ENCODE measurements at places on chromosomes 4 and X.

DNA sequence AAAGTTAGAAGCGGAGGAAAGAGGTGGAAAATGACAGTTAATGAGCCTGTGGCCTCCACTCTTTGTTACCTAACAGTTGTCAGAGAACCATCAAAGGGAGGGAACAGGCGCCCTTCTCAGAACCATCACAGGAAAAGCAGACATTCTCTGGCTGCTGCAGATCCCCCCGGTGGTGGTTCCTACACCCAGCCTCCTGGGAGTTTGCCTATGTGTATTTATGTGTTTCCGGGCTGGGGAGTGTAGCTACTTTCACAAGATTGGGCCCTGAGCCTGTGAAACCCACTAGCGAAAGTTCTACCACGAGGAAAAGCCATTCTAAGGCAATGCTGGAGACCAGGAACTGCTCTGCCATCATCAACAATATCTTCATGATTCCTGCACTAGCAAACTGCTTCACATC, 52.7 kb upstream of the BCOR start:
- DNase-seq = no peak

DNA sequence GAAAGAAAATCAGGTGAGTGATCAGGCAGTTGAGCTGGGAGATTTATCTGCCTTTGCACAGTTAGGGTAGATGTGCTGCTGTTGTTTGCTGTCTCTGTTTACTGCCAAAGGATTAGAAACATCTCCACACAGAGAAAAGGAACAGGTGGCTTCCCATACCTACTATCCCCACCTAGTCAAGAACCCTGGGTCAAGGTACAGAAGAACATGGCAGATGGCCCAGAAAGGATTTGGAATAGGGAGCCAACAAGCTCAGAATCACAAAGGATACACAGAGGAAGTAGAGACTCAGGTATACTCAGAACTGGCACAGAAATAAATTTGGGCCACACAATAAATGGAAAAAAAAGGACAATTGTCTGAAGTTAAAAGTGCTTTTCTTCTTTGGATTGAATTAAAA, 64.3 kb downstream of the TIGD2 start:
- no peak for DNase-seq

- DNase-seq = no peak
These were observed 706 bp downstream of the CHIC1 start for GRCh38 chrX:73563738-73564068.

GRCh38 chr4:108702960-108703359, 52.6 kb downstream of the OSTC start:
- no peak for DNase-seq

- no peak for DNase-seq
These were observed 8.0 kb upstream of the TENM3 start for GRCh38 chr4:182235021-182235795.

- no peak for DNase-seq
These were observed 46.7 kb downstream of the C4orf46 start for GRCh38 chr4:158624889-158625478.

- no peak for DNase-seq
These were observed 200.4 kb downstream of the MAB21L2 start for GRCh38 chr4:150782311-150782710.

DNA sequence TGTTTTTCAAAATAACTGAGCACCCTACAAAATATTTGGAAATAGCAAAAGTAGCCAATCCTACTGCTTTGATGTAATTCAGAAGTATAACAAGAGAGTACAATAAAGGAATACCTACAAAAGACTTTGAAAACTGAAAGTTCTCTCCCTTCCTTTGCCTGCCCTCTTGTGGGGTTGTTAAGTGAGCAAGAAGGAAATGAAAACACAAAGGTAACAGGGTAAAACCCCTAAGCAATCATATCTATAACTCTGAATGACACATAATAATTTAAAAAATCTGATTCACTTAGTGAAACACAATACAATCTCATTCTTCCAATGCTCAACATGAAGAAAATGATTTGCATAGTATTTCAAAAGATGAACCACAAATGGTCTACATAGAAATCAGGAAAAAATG, 98.2 kb downstream of the FRYL start:
- DNase-seq = no peak

DNA sequence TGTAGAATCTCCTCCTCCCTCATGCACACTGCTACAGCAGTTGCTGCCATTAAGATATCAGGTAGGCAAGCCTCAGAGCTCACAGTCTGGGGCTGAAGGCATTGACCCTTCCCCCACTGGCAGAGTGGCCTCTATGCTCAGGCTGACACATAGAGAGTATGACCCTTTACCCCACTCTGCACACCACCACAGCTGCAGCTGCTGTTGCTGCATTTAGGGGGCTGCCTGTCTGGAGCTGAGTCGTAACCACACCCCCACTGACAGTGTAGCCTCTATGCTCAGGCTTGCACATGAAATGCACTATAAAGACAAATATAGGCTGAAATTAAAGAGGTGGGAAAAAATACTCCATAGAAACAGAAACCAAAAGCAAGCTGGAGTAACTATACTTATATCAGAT, 289.3 kb upstream of the PABPC4L start:
- no peak for DNase-seq

DNA sequence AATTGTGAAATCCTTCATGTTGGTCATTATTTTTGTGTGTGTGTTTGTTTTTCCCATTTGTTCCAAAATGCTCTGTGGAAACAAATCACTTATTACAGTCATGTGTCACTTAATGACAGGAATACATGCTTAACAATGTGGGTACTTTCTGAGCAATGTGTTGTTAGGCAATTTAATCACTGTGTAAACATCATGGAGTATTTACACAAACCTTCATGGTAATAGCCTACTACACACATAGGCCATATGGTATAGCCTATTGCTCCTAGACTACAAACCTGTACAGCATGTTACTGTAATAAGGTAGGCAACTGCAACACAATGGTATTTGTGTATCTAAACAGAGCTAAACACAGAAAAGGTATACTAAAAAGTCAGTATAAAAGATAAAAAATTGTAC, 388.9 kb upstream of the PPP1R2C start:
- DNase-seq = no peak

GRCh38 chr4:4402966-4403365, 16.1 kb downstream of the NSG1 start:
- no peak for DNase-seq

DNA sequence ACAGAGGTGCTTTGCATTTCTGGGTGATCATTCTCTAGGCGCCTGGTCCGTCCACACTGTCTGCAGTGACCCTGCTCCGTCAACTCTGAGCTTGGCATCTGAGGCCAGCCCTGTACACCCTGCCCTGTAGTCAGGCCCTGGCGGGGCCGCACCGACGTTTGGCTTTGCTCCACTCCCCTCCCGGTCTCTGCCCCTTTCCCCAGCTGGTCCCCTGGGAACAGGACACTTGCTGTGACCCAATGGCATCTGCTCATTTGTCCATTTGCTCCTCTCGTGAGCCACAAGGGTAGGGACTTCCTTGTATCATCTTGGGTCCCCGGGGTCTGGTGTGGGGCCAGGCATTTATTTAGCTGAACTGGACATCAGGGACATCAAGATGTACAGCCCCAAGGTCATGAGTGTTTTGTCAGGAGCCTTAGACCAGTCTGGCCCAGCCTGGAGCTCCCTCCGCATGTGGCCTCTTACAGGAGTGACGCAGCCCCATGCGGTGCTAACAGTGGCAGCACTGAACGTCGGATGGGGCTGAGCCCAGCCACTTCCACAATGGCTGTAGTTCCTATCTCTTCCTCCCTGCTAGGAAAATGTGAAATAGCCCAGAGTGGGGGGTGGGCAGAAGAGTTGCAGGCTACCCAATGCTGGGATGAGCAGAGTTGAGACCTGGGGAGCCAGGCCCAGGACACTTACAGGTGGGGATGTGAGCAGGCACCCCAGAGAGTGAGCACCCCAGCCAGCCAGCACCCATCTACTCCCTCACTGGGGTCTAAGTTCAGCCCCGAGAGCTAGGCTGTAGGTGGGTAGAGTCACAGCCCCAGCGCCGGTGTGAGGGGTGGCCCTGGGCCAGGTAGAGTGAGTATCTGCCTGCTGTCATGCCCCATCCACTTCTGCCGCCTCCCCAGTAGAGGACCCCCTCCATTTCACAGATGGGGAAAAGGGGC, 2.0 kb upstream of the SH3BP2 start:
- no peak for DNase-seq

- no peak for DNase-seq
These were observed 19.1 kb upstream of the ANTXR2 start for GRCh38 chr4:80092088-80092487.

DNA sequence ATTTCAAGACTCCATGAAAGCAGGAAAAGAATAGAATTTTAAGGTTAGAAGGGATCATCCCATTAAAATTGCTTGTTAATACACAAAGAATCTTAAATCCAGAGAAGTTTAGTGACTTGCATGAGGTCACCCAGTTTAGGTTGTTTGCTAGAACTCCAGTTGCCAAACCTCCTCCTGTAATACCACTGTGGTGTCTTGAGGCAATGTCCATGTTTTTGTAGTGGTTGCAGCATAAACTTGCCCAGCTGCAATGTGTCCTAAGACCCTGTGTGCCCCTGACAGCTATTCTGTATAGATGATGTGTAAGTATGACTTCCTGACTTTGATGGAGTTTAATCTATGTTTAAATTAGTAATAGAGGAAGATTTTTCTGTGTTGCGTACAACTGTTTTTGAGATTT, 6.3 kb downstream of the SFRP2 start:
- no peak for DNase-seq

- no peak for DNase-seq
These were observed 648.7 kb upstream of the DIPK2B start for GRCh38 chrX:45849261-45849862.

GRCh38 chrX:122566401-122566800, 617.7 kb upstream of the GRIA3 start:
- DNase-seq = no peak

GRCh38 chr4:174537634-174538033, 15.3 kb upstream of the HPGD start:
- DNase-seq = no peak

- DNase-seq = no peak
These were observed 102.5 kb downstream of the FNIP2 start for GRCh38 chr4:158871335-158871724.

DNA sequence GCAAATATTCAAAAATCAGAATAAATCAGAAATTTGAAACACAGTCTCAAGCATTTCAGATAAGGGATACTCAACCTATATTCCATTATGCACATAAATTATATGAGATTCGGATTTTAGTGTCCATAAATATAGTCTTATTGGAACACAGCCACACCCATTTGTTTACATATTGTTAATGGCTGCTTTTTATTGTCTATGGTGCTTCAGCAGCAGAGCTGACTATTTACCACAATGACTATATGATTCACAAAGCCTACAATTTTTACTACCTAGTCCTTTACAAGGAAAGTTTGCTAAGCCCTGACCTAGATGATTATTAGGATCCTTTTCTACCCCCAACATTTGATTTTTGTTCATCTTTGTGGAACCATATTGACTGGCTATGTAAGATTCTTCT, 63.9 kb downstream of the IL1RAPL1 start:
- DNase-seq = no peak

- no peak for DNase-seq
These were observed at the start of gene STS for GRCh38 chrX:7147413-7147977. Gene STS (plus strand): TSS chrX:7147712. CDS start chrX:7253200, 105,488 bp downstream.

DNA sequence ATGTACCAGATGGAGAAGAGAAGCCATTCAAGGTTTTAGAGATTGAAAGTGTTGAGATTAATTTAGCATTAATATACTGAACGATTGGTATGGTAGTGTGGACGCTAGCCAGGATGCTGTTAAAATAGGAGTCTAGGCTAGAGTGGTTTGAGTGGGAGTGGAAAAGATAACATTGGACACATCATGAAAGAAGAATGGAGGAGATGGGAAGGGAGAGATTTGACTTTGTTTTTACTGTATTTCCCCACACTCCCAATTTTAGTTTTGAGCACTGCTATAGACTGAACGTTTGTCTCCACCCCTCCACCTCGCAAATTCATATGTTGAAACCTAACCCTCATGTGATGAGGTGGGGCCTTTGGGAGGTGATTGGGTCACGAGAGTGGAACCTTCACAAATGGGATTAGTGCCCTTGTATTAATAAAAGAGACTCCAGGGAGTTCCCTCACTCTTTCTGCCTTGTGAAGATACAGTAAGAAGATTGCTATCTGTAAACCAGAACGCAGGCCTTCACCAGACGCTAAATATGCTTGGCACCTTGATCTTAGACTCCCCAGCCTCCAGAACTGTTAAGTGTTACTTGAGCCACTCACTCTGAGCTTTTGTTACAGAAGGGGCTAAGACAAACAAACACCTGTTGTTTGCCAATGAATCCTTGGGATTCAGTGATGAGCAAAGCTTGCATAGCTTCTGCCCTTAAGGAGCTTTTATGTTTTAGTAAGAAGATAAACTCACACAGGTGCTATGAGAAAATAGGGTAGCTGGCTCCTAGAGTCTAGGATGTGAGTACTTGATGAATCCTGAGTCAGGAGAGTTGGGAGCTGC, 25.8 kb downstream of the USP9X start:
- no peak for DNase-seq

DNA sequence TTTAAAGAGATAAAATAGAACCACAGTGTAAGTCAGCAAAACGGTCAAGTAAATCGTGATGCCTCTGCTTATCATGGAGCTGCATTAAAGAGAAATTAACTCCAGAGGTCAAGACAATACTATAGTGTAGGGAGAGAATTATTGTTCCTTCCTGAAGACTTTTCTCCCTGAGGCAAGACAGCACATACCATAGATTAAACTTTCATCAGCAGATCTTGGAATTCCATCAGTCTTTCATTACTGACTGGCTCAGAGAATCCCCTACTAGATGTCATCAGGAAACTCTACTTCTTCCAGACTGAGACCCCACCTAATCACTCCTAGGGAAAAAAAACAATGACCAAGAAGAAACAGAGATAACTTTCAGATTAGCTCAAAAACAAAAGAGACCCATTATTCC, 131.3 kb downstream of the NSUN7 start:
- no peak for DNase-seq

GRCh38 chr4:158131027-158131426, 41.8 kb downstream of the GASK1B start:
- DNase-seq = no peak

GRCh38 chr4:2793586-2794485, 951 bp downstream of the SH3BP2 start:
- DNase-seq = no peak

DNA sequence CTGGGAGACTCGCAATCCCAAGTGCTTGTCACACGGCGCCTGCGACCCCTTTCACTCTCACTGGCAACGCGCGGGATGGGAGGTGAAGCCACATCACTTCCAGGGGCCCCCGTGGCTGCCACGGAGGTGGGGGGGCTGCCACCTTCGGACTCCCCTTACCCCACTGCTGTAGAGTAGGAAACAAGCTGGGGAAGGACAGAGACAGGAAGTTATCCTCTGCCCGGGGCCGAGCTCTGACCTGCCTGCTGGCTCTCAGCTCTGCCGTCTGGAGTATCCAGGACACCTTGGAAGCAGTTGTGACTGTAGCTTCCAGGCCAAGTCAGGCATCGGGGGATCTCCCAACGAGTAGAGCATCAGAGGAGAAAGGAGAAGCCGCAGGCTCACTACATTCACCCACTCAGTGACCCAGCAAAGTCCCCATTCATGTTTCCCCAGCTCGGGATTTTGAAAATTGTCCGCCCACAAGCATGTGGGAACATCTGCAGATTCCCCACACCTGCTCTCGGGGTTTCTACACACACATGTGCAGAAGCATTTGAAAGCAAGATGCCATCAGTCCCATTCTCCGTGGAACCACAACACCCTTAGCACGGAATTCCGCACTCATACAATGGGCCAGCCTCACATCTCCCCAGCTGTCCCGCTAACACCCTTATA, 10.8 kb downstream of the PDZD4 start:
- DNase-seq = no peak
